ENCODE measurements at places on chromosomes 13 and 19.

DNA sequence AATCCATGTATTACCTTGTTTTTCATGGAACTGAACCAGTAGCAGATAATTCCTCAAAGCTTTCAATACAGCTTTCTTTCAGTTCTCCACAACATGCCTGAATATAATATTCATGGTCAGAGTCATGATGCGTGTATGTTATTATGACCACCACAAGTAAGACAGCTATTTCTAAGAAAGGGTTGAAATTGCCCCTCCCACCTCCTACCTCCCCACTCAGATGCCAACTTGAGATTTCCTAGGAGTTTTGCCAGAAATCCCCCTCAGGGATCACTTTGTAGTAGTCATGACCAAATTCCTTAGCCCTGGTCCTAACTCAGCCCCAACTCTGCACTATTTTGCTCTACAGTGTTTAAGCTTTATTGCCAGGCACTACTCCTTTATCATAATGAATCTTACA, 69.9 kb upstream of the RAP2A start:
- DNase-seq: no peak

- DNase-seq: no peak
Observed at GRCh38 chr13:107961849-107962608, 253.3 kb downstream of the LIG4 start.

DNA sequence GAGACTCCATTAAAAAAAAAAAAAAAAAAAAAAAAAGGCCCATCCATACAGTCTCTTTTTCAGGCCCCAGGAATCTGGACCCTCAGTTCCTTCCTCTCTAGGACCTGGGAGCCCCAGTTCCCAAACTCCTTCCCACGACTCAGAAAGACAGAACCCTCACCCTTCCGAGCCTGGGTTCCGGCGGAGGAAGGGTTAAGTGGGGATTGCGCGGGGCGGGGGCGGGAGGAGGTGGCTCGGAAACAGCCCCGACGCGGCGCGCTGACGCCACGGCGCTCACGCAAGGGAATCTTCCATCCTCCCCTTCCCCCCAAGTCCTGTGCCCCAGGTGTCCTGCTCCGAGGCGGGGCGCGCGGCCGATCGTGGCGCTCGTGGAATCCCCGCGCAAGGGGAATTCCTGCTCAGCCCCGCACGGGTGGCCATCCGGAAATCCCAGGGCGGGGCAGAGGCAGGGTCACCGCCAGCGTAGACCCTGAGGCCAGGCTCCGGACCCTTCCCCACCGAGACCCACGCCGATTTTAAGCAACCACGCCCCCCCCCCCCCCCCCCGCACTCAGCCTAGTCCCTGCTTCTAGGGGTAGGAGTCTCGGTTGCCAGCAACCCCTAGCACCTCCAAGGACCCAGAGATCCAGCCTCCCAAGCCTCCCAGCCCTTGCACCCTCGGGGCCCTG, 659 bp downstream of the NFKBID start:
- peak; percentile 87 for DNase-seq

DNA sequence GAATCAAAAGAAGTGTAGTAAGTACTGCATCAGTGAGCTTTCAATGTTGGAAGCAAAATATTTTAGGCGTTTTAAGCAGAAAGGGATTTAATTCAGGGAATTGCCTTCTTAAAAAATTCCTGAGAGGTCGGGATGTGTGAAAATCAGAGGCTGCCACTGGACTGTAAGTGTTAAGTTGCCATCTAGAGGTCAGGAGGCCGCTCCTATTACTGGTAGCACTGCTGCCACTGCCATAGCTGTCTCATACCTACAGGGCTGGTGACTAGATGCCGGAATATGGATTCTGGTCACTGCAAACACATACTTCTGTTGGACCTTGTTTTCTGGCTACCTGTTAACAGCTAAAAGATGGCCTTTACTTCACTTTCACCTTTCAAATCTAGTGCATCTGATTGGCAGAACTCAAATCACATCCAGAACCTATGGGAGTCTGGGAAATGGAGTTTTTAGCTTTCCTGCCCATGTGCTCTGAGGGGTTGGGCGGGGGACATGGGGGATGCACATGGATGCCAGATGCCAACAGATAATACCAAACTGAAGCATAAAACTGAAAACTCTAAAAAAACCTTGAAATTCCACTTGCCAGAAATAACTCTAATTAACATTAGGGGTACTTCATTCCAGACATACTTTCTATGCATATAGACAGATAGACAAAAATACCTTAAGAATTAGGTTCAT, 29.8 kb downstream of the DGKH start:
- no peak for DNase-seq

DNA sequence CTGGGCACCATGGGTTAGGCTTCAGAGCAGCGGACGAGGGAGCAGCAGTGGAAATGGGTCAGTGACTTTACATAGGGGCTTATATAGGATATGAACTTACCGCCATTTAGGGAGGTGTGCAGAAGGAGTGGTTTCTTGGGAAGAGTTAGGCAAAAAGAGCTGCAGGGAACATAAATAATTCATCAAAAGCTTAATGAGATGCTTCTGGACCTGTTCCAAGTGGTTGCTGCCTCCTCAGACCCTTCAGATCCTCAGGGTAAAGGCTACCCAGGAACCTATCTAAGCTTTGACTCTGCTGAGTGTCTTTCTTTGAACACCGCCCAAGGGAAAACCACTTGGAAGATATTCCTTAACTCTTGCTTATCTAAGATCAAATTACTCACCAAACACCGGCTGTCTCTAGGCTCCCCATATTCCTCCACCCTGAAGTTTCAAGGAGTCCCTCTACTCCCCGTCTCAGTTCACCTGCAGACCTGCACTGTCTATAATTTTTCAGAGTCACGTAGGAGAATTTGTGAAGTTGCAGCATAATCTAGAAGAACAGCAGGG, at the start of gene IGFL4:
IGFL4 (minus strand) TSS at position 51 of the 549 bp plus-strand sequence; CDS start at position 11, 40 bp downstream.
- no peak for DNase-seq

DNA sequence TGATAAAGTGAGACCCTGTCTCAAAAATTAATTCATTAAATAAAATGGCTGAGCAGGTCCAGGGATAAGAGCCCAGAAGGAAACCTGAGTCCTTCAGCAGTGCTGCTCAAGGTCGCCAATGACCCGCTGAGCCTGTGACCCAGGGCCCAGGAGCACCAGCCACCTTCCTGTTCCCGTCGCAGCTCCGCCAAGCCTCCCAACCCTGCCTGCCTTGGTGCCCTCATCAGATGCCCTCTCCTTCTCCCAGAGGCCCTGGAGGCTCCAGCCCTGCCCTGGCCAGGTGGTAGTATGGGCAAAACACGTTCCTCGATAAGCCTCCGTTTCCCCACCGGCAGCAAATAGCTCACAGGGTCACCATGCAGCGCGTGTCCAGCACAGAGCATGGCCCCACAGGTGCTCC, 2.6 kb downstream of the REXO1 start:
- DNase-seq: no peak

- no peak for DNase-seq
Observed at GRCh38 chr13:46543287-46543686, 9.7 kb upstream of the LRCH1 start.

GRCh38 chr19:42942187-42942789, 5.3 kb upstream of the PSG7 start:
- no peak for DNase-seq

- no peak for DNase-seq
Observed at GRCh38 chr13:51291341-51291740, 48.1 kb upstream of the SERPINE3 start.

GRCh38 chr13:23776698-23777574, 112.3 kb downstream of the MIPEP start:
- DNase-seq: no peak

DNA sequence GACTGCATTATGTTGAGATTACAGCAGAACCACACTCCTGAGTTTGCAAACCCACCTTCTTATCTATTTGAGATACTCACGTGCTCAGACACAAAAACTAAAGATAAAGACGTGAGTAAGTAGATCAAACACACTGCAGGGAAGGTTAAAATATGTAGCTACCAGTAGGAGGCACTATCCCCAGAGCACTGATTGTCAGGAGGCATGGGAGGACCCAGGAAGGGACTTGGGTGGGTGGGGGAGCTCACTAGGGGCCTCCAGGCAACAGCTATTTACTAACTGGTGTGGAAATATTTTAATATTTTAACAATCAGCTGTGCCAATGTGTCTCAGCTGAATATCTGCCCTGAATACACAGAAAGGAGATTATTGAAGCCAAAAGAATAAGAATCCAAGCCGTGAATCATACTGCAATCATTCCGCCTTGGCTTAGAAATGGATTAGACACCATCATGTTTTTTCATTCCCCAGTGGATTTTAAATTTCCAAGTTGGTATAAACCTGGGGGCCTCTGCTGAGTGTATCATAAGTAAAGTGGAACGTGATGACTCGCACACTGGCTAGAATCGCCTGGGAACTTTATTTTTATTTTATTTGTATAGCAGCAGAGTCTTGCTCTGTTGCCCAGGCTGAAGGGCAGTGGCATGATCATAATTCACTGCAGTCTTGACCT, 73.2 kb upstream of the CACNA1A start:
- no peak for DNase-seq

- DNase-seq: no peak
Observed at GRCh38 chr19:33564836-33565338, 43.3 kb upstream of the PEPD start.

DNA sequence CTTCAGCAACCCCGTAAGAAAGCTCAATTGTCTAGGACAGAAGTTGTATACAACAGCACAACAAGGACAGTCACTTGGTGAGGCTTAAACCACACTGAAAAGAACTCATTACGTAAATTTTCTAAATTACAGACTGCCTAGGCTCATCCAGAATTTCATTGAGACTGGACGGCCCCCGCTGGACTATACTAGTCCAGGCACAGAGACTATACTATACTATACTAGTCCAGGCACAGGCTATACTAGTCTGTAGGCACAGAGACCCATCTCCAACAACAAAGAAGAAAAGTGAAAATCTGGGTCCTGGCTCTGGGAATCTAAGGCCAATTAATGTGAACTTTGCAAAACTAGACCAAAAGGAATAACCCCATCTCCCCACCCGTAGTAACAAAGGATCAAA, 700 bp downstream of the ZNF816 start:
- DNase-seq: no peak

DNA sequence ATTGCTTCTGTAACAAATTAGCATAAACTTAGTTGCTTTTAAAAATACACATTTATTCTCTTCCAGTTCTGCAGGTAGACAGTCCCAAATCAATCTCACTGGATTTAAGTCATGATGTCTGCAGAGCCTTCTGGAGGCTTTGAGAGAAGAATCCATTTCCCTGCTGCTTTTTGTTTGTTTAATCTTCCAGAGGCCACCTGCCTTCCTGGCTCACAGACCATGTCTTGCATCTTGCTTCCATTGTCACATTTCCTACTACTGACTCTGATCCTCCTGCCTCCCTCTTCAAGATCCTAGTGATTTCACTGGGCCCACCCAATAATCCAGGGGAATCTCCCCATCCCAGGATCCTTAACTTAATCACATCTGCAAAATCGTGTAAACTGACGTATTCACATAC, 473.3 kb downstream of the ITGBL1 start:
- DNase-seq: no peak

GRCh38 chr19:38669552-38669951, 22.1 kb downstream of the ACTN4 start:
- DNase-seq: no peak

GRCh38 chr19:29285878-29286277, 72.9 kb upstream of the UQCRFS1 start:
- no peak for DNase-seq

DNA sequence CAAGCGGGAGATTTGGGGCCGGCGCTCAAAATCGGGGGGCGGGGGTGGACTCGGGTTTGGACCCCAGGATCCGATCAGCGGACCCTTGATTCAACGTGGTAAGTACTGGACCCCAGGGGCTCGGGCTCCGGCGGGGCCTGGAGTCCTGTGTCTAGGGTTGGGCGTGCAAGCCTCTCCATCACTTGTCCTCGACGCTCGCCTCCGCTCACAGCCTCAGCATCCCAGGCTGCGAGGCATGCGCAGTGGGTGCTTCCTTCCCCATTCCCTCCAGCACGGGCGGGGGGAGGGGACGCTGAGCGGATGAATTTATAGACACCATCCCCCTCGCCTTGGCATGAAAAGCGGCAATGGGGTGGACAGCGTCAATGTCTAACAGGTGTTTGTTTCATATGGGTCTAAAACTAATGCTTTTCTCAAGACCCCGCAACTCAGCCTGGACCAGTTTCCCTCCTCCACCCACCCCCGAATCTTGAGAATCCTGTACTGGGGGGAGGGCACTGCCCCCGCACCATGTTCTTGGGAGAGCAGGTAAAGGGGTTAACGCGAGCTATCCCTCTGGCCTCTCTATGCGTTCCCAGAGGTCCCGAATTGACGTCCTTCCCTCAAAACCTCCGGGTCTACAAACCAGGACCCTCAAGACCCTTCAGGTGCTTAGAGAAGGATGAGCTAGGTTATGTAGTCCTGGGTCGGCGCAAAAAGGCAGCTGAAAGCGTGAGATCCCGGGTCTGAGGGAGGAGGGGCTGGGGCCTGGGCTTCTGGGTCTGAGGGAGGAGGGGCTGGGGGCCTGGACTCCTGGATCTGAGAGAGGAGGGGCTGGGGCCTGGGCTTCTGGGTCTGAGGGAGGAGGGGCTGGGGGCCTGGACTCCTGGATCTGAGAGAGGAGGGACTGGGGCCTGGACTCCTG, 579 bp downstream of the CPT1C start:
- DNase-seq: peak; percentile 84

DNA sequence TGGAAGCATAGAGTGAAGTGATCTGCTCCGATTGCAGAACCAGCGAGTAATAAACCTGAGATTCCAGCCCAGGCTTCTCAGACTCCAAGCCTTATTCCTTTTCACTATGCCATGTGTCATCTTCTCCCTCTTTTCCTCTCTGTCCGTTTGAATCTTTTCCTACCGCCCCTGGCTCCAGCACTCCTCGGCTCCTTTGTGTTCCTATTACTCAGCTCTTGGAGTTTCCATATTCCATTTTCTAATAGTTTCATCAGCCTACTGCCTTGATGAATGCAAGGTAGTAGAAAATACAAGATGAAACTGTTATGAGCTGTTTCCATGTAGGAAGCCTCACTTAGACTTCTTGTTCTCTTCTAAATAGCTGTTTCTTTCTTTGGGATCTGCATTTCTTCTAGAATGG, 138.6 kb downstream of the MYO16 start:
- no peak for DNase-seq

DNA sequence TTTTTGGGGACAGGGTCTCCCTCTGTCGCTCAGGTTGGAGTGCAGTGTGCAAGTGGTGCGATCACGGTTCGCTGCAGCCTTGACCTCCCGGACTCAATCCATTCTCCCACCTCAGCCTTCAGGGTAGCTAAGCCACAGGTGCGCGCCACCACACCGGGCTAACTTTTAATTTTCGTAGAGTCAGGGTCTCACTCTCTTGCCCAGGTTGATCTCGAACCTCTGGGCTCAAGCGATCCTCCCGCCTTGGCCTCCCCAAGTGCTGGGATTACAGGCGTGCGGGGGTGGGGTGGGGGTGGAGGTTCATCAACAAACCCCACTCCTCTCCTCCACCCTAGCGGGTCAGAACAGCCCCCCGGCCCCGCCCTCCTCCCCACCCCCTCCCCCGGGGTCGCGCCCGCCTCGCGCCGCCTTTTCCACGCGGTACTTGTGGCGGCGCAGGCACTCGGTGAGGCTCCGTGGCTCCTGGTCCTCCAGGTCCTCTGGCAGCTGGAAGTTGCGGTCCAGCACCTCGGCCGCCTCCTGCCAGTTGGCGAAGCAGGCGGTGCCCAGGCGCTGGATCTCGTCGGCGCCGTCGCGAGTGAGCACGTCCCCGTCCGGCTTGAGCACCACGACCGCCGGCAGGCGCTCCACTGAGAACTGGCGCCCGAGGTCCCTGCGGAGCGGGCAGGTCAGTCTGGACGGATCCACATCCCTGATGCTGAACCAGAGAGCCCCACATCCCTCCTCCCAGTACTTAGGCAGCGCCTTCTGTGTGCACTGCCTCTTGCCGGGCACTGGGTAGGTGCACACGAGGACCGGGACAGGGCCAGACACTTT, 5.2 kb downstream of the NXNL1 start:
- no peak for DNase-seq

- DNase-seq: no peak
Observed at GRCh38 chr13:22517544-22517943, 663.2 kb upstream of the SGCG start.
